Activated T-cell treated with anti-CD3 and anti-CD28 coated beads, Interleukin-2, amount 50 U/mL, for 1 hour (primary cell): ENCODE measurements at places on chromosomes 4 and X.

DNA sequence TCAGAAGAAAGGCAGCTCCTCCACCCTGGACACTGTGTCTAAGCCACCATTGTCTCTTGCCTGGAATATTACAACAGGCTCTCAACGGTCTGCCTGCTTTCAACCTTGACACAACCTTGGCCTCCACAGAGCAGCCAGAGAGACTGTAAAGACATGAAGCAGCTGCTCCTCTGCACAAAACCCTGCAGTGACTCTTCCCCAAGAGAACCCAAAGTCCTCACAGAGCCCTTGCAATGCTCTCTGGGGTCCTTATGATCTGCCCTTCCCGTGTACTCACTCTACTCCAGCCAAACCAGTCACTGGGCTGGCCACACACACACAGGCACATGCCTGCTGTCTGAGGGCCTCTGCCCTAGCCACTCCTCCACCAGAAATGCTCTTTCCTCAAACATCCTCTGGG is 75.9 kb upstream of the CPEB2 start:
- DNase-seq: no peak

DNA sequence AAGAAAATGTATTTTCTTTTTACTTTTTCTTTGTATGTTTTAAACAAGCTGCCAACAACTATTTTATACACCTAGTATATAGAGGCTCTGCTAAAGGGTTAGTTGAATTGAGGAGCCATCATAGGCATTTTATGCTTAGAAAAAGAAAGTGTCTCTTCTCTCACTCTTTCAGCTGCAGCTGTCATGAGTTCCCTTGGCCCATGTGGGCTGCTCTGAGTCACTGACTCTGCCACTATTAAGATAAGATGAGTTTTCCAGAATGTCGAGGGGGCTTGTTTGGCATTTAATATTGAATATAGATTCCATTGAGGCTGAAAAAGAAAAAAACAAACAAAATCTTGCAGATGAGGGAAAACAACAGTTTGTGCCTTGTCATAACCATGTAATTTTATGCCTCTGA is 126.0 kb upstream of the PAQR3 start:
- no peak for DNase-seq

- DNase-seq: no peak
Measured at GRCh38 chrX:136528645-136529315, 3.2 kb upstream of the VGLL1 start.

DNA sequence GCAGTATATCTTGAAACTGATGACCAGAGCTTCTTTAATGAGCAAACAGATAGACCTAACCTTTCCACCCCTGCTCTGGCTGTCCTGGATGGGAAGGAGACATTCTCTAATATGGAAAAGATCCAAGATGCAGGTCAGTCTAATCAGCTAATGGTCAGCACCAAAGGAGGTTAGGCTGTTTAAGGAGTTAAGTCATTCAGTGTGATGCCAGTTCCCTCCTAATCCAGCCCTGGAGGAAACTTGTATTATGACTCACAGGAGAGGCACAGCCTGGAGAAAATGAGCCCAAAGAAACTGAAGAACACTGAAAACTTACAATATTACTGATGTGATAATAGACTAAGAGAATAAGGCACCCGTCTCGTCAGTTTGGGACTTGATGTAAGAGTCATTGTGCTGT is 323.0 kb downstream of the HNRNPD start:
- no peak for DNase-seq

DNA sequence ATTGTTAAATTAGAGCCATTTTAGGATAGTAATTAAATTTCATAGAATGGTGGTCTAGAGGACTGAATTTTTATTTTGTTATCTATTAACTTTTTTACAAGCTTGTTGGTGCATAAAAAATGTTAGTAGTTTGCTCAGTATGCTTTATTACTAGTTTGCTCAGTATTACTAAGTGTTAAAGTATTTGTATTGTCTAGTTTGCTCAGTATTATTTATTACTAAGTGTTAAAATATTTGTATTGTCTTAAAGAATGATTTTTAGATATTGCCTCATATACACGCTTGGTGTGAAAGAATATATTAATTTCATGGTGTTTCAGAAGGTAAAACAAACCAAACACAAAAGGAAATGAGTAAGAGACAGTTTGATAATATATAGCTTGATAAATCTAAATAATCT is 268.4 kb upstream of the MAGEB18 start:
- DNase-seq: no peak

DNA sequence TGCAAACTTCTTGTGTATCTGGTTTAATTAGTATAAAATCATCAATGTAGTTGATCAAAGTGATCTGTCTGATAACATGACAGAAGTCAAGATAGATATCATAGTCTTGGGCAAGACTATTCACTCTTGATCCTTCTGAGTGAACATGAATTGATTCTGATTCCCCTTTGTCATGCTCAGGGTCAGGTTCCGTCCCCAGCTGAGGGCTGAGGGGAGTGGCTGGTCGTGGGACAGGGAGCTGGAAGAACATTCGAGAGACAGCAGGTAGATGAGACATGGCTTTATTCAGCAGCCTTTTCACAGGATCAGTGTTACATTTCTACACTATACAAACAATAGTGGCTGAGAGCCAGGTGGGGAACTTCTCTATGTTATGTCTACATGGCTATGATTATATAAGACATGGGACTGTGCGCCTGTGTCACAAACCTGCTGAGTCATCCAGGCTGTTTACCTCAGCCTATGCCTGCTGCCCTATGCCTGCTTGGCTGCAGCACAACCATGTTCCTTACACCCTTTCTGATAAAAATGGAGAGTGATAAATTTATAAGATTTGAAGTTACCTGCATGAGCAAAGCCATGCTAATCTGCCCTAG is 586.9 kb upstream of the NR3C2 start:
- no peak for DNase-seq

GRCh38 chr4:122623637-122624166 is 2.8 kb upstream of the IL21 start:
- DNase-seq: no peak

DNA sequence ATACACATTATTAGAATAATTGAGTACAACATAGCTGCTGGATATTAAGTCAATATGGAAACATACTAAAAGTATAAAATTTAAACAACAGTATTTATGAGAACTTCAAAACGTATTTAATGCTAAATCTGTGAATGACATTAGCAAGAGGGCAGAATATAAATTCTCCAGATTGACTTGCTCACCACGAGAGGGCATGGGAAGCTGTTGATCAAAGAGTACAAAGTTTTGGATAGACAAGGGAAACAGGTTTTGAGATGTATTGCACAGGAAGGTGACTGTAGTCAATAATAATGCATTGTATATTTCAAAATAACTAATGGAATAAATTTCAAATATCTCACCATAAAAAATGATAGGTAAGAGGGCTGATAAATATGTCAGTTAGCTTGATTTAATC is 768.2 kb downstream of the CENPC start:
- DNase-seq: no peak

DNA sequence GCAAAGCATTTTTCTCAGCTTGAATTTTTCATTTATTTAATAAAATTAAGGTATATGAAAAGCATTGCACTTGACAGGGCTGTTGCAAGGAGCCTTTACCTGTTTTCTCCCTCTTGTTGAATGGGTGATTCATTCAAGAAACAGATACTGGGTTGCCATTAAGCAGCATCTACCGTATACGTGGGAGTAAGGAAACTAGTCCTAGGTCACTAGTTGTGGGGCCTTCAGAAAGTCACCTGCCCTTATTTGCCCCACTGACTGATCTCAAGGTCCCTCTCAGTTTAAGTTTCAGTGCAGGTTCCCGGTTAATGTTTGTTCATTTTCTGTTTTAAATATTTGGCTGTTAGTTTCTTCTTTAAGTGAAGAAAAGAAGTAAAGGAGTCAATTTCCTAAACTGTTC is 34.0 kb downstream of the LHFPL1 start:
- no peak for DNase-seq

GRCh38 chr4:112516066-112516470 is at the start of gene NEUROG2:
TSS of gene NEUROG2 (minus strand) at chr4:112516180. CDS start at chr4:112515475, 705 bp downstream.
- no peak for DNase-seq

DNA sequence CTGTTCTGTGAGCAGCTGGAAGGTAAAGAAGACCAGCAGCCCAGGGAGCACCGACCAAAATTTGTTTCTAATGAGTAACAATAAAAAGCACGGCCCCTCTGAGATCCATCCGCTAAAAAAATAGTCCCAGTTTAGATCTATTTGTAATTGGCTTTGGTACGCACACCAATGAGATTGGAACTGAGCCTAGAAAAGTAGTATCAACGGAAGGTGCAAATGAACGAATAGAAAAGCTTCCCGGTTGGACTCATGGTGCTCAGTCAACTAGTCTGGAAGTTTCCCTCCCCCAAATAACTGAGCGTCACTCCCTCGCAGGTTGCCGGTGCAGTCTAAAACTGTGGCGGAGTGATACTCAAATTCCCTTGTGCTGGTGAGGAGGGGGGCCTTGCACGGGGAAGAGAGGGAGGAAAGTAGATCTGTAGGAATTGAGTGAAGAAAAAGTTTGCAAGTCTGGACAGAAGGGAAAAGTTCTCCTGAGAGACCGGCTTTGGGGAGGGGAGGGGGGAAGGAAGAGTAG is at the start of gene COL4A5:
COL4A5 (plus strand) TSS at position 413 of the 517 bp plus-strand sequence. CDS start 288 bp downstream, outside the sequence.
- DNase-seq: no peak

GRCh38 chr4:109434007-109434971 is 674 bp downstream of the SEC24B start:
- peak; percentile 46 for DNase-seq

GRCh38 chr4:88027611-88028608 is 20.5 kb downstream of the PKD2 start:
- no peak for DNase-seq

DNA sequence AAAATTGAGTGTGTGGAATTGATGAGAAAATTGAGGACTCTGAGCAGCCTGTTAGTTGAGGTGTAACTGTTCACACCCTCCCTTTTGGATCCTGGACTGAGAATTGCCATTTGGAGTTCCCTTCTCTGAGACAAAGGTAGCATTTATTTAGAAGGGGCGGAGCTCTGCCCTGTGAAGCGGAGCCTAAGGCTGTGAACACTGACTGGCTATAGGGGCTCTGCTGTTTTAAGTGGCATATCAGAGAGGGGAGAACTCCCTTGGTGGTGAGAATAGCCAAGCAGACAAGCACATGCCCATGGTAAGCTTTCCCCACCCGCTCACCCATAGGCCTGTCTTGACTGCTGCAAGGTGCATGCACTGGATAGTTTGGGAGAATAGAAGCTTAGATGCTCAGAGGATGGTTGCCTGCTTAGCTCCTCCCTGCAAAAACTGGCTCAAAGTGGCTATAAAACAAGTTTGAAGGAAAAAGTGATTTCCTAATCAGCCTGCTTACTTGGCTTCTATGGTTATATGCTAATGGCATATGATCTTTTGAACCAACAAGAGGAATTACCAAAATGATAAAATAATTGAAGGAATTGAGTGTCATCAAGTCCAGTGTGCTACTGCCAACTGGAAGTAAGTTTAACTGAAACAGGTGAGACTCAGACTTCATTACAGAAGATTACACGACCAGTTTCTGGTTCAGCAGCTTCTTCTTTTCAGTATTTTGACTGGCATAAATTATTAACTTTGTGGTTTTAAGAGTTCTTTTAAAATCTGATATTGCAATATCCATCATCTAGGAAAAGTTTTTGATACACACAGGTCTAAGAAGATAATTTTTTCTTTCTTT is 108.4 kb downstream of the AFF1 start:
- no peak for DNase-seq

DNA sequence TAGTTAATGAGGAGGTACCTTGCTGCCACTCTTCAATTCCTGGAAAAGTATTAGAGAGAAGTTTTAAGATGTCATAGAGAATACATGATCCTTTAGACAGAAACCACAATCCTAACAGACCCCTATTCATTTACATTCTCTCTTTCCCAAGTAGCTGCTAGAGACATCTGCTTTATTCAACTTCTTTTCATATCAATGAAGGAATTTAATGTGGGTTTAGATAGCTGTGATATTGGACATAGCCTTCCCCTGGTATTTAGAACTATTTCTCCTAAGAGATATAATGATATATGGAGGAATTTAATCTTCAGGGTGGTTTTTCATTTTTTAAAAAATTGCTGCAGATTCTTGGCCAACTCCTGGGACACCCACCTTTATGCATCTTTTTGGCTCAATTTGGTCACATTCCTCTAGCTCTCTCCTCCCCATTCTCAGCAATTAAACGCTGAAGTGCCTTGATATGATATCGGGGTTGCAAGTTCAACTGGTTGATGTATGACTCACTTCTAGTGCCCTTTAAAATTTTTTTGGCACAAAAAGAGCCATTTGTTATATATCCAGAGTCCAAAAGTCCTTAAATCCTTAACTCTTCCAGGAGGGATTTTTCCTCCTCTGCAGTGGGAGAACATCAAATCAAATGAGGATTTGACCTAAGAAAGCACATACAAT is 57.6 kb downstream of the DOCK11 start:
- no peak for DNase-seq

DNA sequence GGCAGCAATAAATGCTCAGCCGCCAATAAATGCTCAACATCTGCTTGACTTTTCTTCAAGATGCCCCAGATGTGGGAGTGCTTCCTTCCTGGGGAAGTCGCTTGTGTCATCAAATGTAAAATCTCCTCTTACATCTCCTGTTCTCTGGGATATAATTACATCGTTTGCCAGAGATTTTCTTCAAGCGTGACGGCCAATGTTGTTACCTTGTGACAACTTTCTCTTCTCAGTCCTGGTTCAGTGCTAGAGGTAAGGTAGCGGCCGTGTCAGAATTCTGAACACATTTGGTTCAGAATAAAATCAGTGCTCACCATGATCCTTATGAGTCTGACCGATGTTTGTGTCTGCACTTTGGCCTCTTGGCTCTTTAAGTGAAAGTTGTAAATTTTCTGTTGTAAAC is 102.5 kb downstream of the ASMT start:
- DNase-seq: no peak

DNA sequence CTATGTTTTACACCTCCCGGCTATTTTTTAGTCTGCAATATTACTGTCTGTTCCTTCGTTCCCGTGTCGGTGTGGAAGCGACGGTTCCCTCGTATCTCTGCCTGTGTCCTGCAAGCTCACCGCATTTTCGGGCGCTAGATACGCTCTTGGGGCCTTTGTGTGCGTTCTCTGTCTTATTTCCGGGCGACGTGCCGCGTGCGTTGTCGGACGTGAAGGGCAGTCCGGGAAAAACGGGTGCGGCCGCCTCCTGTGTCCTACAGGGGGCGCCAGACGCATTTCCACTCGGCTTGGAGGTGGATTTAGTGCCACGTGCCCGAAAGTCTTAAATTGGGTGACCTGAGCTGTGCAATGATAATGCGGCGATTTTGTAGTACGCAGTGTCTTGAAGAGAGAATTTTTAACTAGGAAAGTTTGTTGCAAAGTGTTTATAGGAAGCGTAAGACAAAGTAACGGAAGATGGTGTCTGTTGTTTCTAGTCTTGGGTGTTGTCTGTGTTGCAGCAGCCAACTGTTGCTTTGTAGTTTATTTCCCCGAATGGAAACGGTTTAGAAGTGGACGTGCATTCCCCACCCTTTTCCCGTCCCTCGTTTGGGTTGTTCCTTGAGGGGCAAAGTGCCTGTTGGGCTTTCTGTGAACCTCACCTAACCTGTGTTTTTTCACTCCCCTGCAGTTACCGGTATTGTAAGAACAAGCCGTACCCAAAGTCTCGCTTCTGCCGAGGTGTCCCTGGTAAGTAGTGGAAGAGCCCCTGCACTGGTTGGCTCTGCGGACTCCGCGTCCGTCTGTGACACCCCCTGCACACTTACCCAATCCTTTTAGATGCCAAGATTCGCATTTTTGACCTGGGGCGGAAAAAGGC is 720 bp downstream of the RPL10 start:
- DNase-seq: peak; percentile 80
